Stimulated activated CD4-positive, alpha-beta T cell treated with anti-CD3 and anti-CD28 coated beads, Interleukin-4, amount 100 ng/mL, for 1 hour (primary cell): ENCODE measurements at places on chromosomes 16 and 17.

DNA sequence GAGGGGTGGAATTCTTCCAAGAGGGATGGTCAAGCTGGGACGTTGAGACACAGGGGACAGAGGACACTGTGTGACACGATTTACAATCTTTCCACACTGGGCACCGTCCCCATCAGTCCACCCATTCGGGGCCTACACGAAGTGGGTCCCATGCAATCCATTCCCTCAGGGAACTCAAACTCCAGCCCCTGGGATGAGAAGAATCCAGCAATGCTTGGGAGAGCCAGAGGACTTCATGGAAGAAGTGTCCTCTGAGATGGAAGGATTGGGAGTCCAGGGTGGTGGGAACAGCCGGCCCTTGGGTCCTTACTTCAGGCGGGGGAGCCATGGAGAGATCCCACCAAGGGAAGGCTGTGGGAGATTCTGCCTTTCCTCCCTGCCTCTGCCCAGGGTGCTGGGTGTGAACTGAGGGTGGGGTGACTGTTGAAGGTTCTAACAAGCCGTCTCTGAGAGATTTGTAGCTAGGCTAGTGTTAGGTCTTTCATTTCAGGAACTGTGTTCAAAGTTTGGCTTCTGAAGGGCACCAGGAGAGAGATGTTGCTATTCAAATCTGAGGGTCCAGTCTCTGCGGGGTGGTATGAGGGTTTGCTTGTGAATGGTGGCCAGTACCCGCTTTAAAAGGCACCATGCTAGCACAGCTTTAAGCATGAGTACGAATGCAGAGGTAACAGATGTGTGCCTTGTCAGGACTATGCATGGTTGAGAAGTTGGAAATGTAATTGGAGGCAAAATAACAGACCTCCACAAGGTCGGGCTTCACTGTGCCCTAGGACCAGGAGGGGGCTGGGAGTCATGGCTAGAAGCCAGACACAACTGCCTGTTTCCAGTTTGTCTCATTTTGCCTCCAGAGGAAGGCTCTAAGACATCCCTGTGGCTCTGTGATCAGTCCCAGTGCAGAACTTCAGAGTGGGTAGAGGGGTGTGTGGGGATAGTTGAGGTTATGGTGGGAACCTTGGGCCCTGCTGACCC is 1.9 kb downstream of the ATP1B2 start:
- no peak for DNase-seq

- DNase-seq: no peak
Observed at GRCh38 chr16:48542966-48543365, 67.0 kb downstream of the N4BP1 start.

GRCh38 chr17:61247439-61247838 is 152.2 kb upstream of the TBX2 start:
- no peak for DNase-seq

- peak; percentile 63 for DNase-seq
Observed at GRCh38 chr16:89574681-89575246, 794 bp upstream of the CPNE7 start.

DNA sequence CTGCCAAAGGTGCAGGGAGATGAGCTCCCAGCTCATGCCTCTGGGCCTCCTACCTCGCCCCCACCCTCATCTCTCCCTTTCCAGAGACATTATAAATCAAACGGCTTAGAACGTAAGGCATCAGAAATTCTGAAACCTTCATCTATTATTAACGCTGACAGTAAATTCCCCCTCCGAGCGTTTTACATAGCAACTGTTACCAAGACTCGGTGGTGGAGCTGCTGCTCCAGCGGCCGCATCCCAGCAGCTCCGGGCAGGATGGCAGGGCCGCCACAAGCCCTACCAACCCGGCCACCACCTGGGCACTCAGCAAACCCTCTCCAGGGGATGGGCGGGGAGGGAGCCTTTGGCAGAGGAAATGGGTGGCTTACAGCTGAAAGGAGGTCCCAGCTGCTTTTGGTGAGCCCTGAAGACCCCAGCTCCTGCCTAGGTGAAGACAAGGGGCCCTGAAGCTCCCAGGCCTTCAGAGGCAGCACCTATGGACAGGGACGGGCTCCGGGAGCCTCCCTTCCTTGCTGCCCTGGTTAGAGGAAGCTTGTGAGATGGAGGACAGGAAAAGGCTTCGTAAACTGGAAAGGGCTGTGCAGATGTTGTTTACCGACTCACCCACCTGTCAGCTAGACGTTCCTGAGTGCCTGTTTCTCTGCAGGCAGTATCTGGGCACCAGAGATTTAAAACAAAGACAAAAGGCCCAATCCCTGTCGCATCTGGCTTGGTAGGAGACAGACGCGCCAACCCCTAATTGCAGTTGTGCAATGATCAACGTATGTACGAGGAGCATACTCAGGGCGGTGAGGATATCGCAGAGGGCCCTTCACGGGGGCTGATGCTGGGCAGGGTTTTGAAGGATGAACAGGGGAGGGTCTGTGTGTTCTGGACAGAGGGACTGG is 76.9 kb downstream of the RAI1 start:
- no peak for DNase-seq

GRCh38 chr17:69501591-69502468 is 87.3 kb downstream of the MAP2K6 start:
- no peak for DNase-seq

DNA sequence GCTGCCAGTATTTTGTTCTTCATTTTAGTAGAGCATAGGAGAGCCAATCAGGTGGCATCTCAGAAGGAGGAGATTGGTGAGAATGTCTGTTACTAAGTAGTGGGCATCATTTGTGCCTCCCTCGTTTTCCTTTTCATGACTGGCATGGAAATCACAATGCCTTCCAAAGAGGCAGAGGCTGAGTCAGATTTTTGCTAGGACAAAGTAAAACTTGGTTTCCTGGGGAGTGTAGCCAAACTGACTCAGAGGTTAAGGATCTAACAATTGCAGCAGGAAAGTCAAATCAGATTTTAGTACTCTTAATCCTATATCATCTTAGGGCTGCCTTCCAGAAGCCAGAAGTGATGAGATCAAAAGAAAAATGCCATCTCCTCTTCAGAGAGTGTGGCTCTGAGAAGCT is 138.7 kb downstream of the ANKFN1 start:
- no peak for DNase-seq

DNA sequence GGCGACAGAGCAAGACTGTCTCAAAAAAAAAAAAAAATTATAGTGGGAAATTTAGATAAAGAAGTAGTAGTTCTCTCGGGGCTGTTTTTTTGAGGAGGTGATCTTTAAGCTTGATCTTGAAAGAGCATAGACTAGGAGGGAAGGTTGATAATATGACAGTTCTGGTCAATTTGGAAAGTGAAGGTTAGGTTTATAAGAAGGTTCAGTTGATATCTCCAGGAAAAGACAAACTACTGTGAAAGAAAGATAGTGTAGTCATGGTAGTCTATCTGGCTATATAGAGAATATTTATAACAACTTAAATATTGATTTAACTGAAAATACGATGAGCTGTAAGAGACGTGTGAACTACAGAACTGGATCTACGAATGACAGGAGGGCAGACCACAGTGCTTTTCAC is 3.1 kb downstream of the ATF7IP2 start:
- DNase-seq: no peak

GRCh38 chr17:45687594-45687993 is 96.5 kb upstream of the CRHR1 start:
- no peak for DNase-seq

- peak; percentile 44 for DNase-seq
Observed at GRCh38 chr17:7886227-7887037, 2.2 kb upstream of the CHD3 start.

DNA sequence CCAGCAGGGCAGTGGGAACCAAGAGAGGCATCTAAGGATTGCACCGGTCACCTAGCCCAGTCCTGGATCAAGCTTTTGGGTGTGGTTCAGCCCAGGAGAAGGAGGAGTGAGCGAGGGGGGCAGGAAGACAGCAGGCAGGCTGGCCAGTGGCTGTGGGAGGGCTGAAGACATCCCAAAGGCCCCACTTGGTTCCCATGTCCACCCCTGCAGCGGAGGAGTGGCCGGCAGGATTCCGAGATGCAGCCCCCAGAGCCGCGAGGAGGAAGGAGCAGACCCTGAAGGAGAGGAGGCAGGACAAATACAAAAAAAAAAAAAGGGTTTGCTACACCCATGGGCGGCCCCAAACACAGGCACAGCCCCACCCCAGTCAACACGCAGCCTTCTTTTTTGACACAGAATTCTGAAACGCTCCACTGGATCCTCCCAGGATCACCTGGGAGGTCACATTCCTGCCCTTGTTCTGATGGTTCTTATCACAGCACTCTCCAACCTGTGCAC is 1.1 kb upstream of the SLC47A2 start:
- no peak for DNase-seq

DNA sequence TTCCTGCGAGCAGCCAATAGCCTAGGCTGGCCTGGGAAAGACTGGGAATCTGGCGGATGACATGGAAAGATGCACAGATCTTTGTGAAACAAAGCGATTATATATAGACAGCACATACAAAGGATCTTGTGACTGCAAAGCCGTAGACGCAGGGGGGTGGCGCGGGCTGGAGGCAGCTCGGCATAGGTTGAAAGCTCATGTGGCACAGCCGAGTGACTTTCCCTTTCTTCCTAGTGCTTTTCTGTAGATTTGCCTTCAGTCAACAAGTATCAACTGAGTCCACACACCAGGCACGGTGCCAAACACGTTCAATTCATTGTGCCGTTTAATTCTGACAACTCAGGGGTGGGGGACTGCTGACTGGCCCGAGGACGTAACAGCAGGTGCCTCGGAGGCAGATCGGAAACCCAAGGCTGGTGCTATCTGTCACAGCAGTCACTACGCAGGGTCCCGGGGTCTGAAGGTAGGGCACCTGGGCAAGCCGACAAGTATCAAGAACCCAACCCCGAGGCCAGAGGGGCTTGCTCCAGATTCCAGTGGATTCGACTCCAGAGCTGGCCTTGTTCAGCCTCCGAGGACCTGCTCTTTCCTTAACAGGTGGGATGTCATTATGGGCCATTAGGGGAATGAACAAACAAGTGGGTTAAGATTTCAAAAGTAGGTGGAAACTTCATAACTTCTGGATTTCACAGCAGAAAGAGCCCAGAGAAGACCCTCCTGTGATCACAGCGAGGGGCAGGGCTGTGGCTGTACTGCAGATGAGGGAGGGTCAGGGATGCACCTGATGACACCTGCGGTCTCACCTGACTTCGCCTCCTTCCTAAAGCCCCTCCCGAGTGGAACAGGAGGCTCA is 5.9 kb downstream of the PAM16 start:
- no peak for DNase-seq

- no peak for DNase-seq
Observed at GRCh38 chr17:72575542-72576233, 454.9 kb downstream of the SOX9 start.

- DNase-seq: no peak
Observed at GRCh38 chr16:11674818-11675560, 6.7 kb downstream of the SNN start.

- DNase-seq: peak; percentile 71
Observed at GRCh38 chr16:85275533-85276249, 163.4 kb upstream of the CIBAR2 start.

DNA sequence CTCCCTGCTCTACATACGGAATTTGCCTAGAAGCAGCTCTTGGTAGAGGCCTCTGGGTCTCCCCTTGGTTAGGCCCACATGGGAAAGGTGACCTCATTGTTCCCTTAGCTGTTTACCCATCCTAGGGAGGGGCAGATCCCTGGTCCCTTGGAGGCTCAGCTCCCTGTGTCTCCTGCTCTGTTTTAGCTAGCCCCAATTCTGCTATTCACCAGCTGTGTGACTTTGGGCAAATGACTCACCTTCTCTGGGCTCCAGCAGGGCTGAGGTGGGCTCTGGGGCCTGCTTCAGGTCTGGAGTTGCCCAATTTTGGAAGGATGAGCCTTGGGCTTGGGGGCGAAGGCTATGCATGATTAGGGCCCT is 3.9 kb downstream of the ABCC3 start:
- DNase-seq: no peak

- DNase-seq: peak; percentile 87
Observed at GRCh38 chr17:76271669-76272540, 6.8 kb downstream of the UBALD2 start.

DNA sequence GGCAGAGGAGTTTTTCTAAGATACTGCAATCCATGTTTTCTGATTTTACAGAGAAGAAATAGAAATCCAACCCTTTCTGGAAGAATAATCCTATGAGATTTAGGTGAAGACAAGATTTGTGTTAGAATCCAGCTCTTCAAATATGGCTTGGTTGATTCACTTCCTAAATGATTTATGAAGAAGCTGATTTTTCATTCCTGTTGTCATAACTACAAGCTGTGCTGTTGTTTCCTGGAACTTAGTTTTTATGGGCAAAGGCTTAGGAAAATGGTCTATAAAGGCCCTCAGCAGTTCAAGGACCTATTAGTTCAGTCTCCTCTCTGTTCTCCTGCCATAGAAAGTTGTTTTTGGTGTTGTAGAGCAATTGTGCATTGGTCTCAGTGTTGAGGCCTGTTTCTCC is 174.2 kb upstream of the FAM20A start:
- no peak for DNase-seq

- DNase-seq: no peak
Observed at GRCh38 chr16:73216932-73217331, 169.0 kb upstream of the ZFHX3 start.
